ENCODE measurements at places on chromosomes 11 and 22. TPM values are rescaled to one million over a fixed set of nuclear protein-coding genes. Genes with fewer than 3 reads are reported as not detected.

SCGB1A1 gene
- total RNA-seq, result not detected

GRCh38 chr22:31532060-31532459 is 35.7 kb downstream of the SFI1 start:
- no peak overlapping the region for H3K4me3 ChIP-seq
- H3K27me3 ChIP-seq, result no peaks in the 10 kb centered on the region
- peaks cover 10% of the 10 kb centered on the region for H3K4me1 ChIP-seq
- H3K27ac ChIP-seq, result peak overlapping the region; percentile 40
- peaks cover under 1% of the 10 kb centered on the region for H3K36me3 ChIP-seq

CRYBB3 gene
- not detected for total RNA-seq

DNA sequence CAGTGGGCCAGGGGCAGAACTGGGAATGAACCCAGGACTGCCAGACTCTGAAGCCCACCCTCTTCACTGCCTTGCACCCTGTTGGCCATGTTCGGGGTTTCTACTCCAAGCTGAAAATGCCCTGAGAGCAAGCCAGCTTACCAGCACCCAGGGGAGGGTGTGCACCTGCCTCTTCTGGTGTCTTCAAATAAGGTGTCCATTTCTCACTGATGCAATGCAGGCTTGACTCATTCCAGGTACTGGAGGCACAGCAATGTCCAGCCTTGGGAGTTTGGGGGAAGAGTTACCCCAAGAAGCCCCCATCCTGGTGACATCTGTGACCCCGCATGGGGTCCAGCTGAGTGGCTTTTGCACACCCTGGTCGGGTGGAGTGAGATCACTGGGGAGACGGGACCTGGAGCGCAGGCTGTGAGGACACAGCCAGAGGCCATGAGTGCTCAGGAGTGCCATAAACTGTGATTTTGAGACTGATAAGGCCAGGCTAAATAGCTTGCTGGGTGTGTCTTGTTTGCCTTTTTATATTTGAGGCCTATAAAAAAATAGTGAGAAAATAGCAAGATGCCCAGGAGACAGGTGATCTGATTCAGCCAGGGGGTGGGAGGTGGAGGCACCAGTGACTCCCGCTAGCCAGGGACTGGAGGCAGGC is 4.6 kb upstream of the CERK start:
- no peak overlapping the region for H3K27ac ChIP-seq
- H3K27me3 ChIP-seq, result no peaks in the 10 kb centered on the region
- no peak for DNase-seq
- peaks cover 9% of the 10 kb centered on the region for H3K4me1 ChIP-seq
- H3K36me3 ChIP-seq, result no peaks in the 10 kb centered on the region

GRCh38 chr11:103529181-103529684 is 420.0 kb downstream of the DYNC2H1 start:
- no peak overlapping the region for H3K27ac ChIP-seq
- H3K4me1 ChIP-seq, result peaks cover 6% of the 10 kb centered on the region
- H3K4me3 ChIP-seq, result no peak overlapping the region
- no peaks in the 10 kb centered on the region for H3K36me3 ChIP-seq
- peak; percentile 78 for DNase-seq
- H3K27me3 ChIP-seq, result no peaks in the 10 kb centered on the region

DNA sequence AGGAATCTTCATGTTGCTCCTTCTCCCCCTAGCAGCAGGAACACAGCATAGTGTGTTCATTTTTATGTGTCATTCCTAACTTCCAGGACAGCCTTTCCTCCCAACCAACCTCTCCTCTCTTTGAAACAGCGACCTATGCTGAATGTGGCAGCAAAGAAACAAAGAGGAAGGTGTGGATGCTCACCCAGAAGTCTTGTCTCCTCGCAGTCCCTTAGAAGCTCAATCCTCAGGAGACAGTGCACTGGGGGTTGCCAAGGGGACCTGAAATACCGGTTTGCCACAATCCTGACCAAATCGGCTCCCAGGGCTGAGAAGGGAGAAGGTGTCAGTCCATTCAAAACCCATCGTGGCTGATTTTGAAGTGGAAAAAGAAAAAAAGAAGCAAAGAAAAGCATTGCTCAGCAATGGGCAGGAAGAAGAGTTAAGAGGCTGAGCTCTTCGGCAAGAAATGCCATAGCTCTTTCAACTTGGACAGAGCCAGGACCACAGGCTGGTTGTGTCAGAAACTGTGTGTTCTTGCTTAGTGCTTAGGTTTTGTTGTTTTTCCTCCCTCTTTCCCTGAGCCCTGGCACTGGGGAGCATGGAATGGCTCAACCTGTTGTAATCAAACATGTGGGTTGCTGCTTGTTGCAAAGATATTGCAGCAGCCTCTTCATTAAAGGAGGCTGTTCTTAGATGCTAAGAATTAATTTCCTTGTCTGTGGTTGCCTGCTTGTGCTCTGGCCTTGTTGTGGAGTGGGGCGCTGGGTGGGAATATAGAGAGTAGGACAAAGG is 30.4 kb upstream of the TENM4 start:
- no peaks in the 10 kb centered on the region for H3K36me3 ChIP-seq
- peaks cover 10% of the 10 kb centered on the region for H3K27me3 ChIP-seq
- no peak overlapping the region for H3K27ac ChIP-seq
- H3K4me1 ChIP-seq, result peaks cover 1% of the 10 kb centered on the region
- H3K4me3 ChIP-seq, result no peak overlapping the region

DNA sequence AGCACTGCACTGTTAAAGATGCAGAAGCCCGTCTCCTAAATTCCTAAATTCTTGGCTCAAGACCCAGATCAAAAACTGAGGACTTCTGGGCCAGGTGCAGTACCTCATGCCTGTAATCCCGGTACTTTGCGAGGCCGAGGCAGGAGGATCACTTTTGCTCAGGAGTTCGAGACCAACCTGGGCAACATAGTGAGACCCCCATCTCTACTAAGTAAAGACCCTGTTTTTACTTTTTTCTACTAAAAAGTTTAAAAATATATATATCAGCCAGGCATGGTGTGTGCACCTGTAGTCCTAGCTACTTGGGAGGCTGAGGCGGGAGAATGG is 29.7 kb downstream of the PDGFB start:
- H3K4me1 ChIP-seq, result peaks cover 5% of the 10 kb centered on the region
- no peaks in the 10 kb centered on the region for H3K36me3 ChIP-seq

OR56A1 gene
- not detected for total RNA-seq

CARS1 gene
- 78.3 TPM for total RNA-seq

DNA sequence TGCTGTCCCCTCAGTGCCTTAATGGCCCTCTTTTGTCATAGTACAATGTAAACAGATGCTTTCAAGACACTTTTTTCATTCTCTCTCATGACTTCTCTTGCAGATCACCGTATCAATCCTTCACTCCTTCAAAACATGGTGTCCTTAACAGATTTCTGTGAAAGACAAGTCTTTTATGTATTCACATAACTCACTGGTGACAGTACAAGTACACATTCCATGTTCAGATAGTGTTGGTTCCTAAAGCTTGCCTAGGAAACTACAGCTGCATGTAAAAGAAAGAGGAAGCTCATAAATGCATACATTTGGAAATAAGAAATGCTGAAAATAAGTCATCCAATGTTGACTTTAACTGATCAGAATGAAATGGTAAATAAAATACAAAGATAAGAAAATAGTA is 5.0 kb upstream of the OR52E6 start:
- H3K4me3 ChIP-seq, result no peak overlapping the region
- H3K36me3 ChIP-seq, result no peaks in the 10 kb centered on the region
- no peaks in the 10 kb centered on the region for H3K27me3 ChIP-seq
- H3K27ac ChIP-seq, result no peak overlapping the region
- DNase-seq, result no peak

GRCh38 chr22:32897400-32897799 is 95.9 kb downstream of the TIMP3 start:
- peaks cover 23% of the 10 kb centered on the region for H3K27me3 ChIP-seq
- no peak overlapping the region for H3K4me3 ChIP-seq
- DNase-seq, result peak; percentile 43
- H3K36me3 ChIP-seq, result no peaks in the 10 kb centered on the region
- no peak overlapping the region for H3K27ac ChIP-seq

DNA sequence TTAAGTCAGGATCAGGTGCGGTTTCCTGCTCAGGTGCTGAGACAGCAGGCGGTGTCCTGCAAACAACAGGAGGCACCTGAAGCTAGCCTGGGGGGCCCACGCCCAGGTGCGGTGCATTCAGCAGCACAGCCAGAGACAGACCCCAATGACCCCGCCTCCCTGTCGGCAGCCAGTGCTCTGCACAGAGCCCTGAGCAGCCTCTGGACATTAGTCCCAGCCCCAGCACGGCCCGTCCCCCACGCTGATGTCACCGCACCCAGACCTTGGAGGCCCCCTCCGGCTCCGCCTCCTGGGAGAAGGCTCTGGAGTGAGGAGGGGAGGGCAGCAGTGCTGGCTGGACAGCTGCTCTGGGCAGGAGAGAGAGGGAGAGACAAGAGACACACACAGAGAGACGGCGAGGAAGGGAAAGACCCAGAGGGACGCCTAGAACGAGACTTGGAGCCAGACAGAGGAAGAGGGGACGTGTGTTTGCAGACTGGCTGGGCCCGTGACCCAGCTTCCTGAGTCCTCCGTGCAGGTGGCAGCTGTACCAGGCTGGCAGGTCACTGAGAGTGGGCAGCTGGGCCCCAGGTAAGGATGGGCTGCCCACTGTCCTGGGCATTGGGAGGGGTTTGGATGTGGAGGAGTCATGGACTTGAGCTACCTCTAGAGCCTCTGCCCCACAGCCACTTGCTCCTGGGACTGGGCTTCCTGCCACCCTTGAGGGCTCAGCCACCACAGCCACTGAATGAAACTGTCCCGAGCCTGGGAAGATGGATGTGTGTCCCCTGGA is at the start of gene MYO7A:
Gene MYO7A, plus strand, starts transcription at position 327 of the 772 bp plus-strand sequence. CDS start 2,389 bp downstream, outside the sequence.
- H3K27me3 ChIP-seq, result no peaks in the 10 kb centered on the region
- DNase-seq, result peak; percentile 55

POU2AF2 gene
- total RNA-seq, result not detected

- H3K27me3 ChIP-seq, result no peaks in the 10 kb centered on the region
- DNase-seq, result no peak
Measured at GRCh38 chr11:126423154-126423553, 67.7 kb downstream of the ST3GAL4 start.

TREH gene
- total RNA-seq, result not detected

- no peak for DNase-seq
- no peak overlapping the region for H3K27ac ChIP-seq
- H3K4me3 ChIP-seq, result no peak overlapping the region
- H3K4me1 ChIP-seq, result peaks cover 4% of the 10 kb centered on the region
Measured at GRCh38 chr22:46602025-46602424, 18.2 kb upstream of the GRAMD4 start.

DNA sequence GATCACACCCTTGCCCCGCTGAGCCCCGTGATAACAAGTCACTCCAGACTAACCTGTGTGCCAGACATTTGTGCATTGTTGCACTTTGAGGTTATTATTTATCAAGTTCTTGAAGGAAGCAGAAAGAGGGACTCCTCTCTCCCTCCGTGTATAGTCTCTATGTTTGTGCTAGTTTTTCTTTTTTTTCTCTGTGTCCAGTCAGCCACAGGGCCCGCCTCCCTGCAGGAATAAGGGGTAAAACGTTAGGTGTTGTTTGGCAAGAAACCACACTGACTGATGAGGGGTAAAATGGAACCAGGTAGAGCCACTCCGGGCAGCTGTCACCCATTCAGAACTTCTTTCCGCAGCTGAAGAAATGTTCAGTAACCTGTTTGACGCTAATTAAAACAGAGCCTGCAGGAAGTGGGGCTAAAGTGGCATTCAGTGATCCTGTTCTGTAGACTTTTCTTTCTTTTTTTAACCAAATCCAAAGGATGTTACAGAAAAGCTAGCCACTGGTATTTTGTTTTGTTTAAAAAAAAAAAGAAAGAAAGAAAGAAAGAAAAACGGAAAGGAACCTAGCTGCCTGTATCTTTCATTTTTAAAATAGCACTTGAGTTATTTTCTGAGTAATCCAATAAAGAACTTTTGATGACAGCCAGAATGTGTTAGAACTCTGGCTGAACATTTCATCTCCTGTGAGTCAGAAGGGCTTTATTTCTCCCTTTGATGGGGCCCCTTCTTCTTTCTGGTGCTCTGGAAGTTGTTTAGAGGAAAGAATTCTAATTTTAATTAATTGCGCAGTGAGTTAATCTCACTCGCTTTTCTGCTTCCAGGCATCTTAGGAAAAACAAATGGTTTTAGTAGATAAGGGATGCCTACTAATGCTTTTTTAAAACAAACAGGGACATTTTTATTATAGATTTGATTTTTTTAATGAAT is 58.2 kb downstream of the COMMD9 start:
- H3K27me3 ChIP-seq, result no peaks in the 10 kb centered on the region
- H3K27ac ChIP-seq, result no peak overlapping the region
- no peaks in the 10 kb centered on the region for H3K36me3 ChIP-seq
